ENCODE measurements at places on chromosomes 3 and 15. TPM values are rescaled to one million over a fixed set of nuclear protein-coding genes. Genes with fewer than 3 reads are reported as not detected.

Gene ARL14
- not detected for total RNA-seq

Gene NCEH1
- total RNA-seq = 7.8 TPM

Gene TCF12
- 50.5 TPM for total RNA-seq

Gene NR1I2
- not detected for total RNA-seq

Gene PLA2G4D
- 26.9 TPM for total RNA-seq

Gene WDR93
- not detected for total RNA-seq
